ENCODE measurements at places on chromosomes 13 and 19.

GRCh38 chr13:25819856-25820530, 231.8 kb downstream of the SHISA2 start:
- DNase-seq, result no peak

- DNase-seq, result peak; percentile 63
Measured at GRCh38 chr13:20254076-20254475, 22.0 kb upstream of the GJB6 start.

DNA sequence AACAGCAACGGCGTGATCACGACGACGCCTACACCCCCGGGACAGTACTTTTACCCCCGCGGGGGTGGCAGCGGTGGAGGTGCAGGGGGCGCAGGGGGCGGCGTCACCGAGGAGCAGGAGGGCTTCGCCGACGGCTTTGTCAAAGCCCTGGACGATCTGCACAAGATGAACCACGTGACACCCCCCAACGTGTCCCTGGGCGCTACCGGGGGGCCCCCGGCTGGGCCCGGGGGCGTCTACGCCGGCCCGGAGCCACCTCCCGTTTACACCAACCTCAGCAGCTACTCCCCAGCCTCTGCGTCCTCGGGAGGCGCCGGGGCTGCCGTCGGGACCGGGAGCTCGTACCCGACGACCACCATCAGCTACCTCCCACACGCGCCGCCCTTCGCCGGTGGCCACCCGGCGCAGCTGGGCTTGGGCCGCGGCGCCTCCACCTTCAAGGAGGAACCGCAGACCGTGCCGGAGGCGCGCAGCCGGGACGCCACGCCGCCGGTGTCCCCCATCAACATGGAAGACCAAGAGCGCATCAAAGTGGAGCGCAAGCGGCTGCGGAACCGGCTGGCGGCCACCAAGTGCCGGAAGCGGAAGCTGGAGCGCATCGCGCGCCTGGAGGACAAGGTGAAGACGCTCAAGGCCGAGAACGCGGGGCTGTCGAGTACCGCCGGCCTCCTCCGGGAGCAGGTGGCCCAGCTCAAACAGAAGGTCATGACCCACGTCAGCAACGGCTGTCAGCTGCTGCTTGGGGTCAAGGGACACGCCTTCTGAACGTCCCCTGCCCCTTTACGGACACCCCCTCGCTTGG, 966 bp downstream of the JUNB start:
- DNase-seq, result no peak

GRCh38 chr13:28333204-28333881, 161.6 kb downstream of the FLT1 start:
- DNase-seq, result no peak

- no peak for DNase-seq
Measured at GRCh38 chr19:56705939-56706338, 34.4 kb upstream of the ZNF835 start.

DNA sequence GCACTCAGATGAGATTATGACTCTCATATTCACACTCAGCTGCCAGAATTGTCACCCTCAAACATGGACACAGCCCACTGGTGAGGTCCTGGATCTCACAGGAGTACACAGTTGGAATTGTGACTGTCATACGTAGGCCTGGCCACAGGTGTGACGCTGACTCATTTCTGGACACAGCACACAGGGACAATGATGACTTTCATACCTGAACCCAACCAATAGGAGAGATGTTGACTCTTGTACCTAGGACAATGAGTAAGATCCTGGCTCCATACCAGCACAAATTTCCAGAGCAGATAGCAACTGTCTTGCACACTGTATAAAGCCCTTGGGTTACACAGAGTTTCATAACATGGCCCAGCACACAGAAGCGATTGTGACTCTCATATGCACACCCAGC, 46.4 kb downstream of the ZNF85 start:
- DNase-seq, result no peak

- DNase-seq, result no peak
Measured at GRCh38 chr13:26335158-26335557, 81.2 kb downstream of the CDK8 start.

- DNase-seq, result no peak
Measured at GRCh38 chr19:15123031-15123890, 16.1 kb downstream of the SYDE1 start.

- no peak for DNase-seq
Measured at GRCh38 chr19:33473653-33474305, 47.8 kb downstream of the PEPD start.

DNA sequence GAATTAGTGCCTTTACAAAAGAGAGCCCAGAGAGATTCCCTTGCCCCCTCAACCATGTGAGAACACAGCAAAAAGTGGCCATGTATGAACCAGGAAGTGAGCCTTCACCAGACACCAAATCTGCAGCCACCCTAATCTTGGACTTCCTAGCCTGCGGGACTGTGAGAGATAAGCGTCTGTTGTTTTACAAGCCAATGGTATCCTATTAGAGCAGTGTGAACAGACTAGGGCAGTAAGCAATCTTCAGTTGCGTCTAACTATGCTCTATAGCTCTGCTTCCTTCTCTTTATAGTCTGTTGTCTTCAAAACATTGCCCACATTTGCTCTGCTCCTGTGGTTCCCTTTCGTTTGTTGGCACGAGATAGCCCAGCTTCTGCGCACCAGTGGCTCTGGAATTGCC, 109.5 kb upstream of the FNDC3A start:
- DNase-seq, result no peak

DNA sequence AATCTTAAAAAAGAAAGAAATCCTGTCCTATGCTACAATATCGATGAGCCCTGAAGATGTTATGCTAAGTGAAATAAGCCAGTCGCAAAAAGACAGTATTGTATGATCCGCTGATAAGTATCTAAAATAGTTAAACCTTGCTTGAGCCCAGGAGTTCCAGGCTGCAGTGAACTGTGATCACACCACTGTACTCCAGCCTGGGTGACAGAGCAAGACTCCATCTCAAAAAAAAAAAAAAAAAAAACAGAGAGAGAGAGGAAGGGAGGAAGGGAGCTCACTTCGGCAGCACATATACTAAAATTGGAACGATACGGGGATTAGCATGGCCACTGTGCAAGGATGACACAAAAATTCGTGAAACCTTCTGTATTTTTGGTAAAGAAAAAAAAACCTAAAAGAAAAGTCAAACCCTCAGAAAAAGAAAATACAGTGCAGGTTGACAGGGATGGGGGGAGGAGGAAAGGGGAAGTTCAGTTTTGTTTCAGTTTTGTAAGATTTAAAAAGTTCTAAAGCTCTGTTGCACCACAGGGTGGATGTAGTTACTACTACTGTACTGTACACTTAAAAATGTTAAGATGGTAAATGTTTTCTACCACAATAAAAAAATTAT, 8.4 kb downstream of the CLASRP start:
- no peak for DNase-seq

- no peak for DNase-seq
Measured at GRCh38 chr13:30457306-30457891, 8.3 kb downstream of the HMGB1 start.

- DNase-seq, result peak; percentile 90
Measured at GRCh38 chr19:47315125-47315821, 5.6 kb downstream of the C5AR1 start.

GRCh38 chr13:109151696-109152095, 522.3 kb downstream of the MYO16 start:
- no peak for DNase-seq

DNA sequence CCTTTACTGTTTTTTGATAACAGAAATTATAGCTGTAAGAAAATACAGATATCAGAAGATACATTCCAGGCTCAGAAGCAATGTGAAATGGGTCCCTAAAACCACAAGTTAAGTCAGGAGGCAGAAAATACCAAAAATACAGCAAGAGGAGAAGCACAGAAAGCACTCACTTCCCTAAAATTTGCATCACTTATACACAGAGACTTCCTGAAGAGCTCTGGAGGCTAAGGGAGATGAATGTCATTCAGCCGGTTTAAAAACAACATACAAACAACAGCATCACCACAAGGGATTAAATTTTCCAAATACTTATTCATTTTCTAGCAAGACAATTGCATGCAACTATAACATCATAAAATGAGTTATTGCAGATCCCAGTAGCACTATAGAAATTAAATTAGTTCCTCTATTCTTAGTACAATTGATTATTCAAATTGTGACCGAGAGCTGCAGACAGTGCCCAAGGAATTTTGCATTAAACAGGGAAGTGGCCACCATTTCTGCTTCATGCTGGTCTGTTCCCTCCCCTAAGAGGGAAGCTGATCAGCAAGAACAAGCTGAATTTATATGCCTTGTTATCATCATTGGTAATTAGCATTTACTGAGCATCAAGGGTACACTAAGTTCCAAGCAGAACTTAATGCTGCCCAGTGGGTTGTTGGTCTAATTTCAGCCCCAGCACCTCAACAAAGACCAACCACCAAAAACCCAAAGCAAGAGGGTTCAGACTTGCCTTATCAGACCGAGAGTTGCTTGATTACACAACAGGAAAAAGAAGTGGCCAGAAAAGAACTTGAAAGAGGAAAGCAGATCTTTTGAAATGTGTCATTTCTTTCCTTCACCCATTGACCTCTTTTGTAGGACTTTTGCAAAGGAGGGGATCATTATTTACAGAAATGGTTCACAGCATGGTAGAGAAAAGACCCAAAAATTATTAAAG, 140.7 kb downstream of the KCTD12 start:
- DNase-seq, result no peak

DNA sequence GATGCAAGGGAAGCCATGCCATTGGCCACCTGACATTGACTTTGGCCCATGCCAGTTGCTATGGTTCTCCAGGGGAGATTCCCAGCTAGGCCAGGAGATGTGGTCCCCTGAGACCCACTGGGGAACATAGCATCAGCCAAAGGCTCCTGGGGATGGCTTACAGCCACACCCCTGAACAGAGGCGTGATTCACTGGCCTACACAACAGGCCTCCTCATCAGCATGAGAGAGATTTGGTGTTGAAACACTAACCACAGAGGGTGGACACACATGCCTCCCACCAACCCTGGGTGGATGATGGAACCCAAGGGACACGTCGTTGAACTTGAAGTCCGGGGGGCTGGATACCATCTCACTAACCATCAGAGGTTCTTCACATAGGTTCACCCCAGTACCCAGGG, 14.4 kb downstream of the IQCN start:
- DNase-seq, result no peak

DNA sequence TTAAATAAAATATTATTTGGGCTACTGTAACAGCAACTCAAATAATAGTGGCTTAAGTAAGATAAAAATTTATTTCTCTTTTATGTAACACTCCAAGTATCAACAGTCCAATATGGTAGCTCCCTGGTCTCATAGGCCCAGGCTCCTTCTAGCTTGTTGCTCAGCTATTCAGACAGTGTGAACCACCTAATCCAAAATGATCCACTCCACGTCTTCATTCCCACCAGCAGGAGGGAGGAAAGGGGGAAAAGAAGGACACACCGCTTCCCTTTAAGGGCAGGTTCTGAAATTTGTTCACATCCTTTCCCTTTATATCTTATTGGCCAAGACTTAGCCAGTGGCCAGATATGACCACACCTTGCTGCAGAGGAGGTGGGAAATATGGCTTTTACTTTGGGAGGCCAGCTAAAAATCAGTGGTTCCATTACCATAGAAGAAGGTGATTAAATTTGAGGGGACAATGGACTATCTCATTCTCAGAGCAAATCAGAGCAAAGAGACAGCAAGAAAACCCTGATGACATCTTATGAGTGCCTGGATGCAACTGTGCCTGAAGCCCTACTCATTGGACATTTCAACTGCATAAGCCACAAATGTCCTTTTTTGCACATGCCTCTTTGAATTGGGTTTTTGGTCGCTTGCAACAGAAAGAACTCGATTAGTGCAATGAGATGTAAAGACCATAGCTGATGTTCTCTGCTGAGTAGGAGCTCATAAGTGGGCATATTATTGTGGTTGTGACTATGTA, 7.0 kb upstream of the EPOR start:
- DNase-seq, result no peak

DNA sequence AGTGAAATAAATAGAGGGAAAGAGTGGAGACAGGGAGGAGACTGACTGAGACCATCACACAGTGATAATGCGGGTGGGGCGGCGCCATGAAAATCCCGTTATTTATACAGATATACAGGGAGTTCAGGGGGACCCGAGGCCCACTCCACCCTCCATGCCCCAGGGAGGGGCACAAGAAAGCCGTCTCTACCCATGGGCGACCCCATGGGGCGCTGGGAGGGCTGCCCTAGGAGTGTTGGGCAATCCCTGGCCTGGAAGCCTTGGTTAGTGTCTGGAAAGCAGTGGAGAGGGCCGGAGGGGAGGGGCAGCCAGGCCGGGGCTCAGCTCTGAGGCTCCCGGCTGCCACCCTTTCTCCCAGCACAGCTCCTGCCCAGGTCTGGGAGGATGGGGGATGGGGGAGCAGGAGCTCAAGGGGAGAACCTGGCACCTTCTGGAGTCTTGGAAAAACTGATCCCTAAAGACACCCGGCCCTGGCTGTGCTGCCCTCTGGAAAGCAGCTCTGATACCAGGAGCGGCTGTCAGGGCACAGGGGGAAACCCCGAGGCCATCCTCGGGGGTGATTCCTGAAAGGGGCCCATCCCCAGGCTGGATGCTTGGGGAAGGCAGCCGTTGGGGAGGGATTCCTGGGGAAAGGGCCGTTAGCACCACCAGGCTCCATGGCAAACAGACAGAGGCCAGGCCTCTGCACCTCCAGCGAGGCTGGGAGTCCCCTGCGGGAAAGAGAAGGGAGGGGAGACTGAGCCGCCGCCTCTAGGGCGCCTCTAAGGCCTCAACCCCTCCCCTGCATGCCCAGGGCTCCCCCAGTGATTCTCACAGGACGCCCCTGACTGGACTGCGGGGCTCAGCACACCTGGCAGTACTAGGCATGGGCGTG, 3.0 kb upstream of the PRKD2 start:
- no peak for DNase-seq

DNA sequence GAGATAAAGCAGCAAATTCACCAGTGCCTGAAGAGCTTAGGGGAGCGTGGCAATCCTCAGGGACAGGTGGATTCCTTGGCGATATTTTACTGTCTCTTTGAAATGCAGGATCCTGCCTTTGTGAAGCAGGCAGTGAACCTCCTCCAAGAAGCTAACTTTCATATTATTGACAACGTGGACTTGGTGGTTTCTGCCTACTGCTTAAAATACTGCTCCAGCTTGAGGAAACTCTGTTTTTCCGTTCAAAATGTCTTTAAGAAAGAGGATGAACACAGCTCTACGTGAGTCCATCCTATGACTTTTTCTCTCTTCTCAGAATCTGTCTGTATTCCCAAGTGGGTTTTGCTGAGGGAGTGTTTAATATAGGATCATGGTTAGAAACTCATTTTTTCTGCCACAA, 22.6 kb downstream of the NLRP4 start:
- DNase-seq, result no peak

DNA sequence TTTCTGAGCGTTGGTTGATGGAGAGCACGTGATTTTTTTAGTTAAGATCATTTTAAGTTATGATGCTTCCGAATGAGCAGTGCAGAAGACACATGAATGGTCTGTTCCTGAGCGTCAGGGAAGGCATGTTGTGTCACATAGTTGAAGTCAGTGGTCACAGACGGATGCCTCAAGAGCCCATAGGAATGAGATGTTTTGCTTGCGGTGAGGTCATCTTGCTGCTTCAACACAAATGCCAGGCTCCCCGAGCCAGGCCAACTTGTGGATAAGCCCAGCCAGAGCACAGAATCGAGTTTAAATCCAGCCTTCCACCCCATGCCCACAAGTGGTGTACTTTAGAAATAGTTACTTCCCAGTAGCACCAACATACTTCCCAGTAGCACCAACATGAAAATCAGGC, 5.4 kb downstream of the UPF3A start:
- DNase-seq, result no peak

All from renal cortical epithelial cell (primary cell).